ENCODE measurements at places on chromosomes 6 and 20.

- no peak for DNase-seq
These were observed 9.3 kb downstream of the DLL1 start for GRCh38 chr6:170281331-170282292.

DNA sequence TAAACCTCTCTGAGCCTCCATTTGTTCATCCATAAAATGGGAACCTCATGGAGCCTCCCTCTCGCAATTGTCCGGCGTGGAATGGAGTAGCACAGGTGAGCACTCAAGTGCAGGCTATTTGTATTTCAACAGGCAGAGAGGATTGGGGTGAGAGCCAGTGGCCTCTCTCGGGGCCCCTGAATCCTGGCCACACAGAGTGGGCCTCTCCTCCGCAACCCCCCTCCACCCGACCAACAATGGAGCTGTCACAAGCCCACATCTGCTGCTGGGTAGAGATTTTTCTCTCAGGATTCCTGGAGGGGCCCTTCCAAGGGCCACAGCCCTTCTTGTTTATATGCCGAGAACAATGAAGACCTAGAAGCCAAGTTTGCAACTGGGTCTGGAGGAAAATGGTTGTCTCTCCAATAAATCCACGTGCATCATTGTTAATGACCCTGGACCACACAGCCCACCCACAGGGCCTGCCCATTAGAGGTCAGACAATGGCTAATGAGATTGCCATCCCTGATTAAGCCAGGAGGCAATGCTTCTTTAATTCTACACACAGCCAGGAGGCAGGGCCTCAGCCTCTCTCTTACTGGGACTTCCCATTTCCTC is 233.0 kb downstream of the ANKRD60 start:
- no peak for DNase-seq

DNA sequence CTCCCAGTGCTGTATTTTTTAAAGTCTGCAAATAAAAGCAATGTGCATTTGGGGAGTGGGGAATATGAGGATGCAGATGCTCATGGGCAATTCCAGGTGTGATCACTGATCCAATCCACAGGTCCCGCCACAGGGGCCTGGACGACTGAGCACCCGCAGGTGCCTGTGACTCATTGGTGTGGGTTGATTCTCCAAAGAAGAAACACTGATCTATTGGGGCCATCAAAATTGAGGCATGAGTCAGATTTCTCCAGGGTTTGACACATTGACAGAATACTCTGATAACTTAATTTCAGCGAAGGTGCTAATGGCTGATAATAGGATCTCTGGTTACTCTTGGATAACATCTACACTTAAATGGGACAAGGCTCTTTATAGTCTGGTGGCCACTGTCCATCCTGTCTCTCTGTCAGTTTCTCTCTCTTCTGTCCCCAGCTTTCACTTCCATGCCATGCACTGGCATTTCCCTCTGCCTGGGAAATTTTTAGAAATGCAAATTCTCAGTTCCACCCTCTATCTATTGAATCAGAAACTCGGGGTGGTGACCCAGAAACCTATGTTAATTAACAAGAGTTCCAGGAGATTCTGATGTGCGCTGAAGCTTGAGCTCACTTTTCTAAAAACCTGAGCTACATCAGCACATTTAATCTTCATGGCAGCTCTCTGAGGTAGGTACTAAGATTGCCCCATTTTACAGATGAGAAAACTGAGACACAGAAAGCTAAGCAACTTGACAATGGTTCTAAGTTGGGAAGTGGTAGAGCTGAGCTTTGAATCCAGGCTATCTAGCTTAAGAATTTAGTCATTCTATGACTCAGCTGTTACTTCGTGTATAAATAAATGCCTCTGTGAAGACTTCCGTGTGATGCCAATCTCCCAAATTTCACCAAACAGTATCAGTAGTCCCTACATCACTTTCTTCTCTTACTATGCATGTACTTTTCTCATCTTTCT is 10.2 kb upstream of the RCAN2 start:
- no peak for DNase-seq

DNA sequence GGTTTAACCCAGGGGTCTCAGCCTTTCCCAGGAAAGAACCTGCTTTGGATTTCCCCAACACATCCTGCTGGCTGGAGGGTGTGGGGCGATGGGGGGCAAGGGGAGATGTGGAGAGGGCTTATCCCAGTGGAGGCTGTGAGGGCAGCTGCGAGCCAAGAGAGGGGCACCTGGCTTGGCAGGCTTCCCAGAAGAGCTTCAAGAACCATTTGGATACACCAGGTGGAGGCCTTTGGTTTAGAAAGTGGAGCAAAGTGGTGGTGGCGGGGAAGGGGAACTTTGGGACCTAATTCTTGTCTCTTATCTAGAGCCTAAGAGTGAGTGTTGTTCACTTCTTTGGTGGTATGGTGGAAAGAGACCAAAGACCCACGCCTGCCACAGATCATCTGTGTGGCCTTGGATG is 12.4 kb downstream of the CD40 start:
- DNase-seq: no peak

DNA sequence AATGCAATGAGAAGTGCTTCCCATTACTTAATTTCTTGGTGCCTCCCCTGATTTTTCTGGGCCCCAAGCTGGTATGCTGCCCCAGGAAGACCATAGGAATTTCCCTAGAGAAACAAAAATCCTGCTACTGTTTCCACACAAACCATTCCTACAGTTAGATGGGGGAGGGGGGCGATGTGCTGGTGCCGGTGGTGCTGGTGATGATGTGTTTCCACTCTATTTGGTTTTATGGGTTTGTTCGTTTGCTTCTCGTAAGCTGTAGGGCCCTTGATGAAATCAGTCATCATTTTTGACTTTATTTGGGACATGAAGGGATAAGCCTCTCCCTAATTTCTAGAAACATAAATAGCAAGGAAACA is 105.1 kb downstream of the MKKS start:
- no peak for DNase-seq

DNA sequence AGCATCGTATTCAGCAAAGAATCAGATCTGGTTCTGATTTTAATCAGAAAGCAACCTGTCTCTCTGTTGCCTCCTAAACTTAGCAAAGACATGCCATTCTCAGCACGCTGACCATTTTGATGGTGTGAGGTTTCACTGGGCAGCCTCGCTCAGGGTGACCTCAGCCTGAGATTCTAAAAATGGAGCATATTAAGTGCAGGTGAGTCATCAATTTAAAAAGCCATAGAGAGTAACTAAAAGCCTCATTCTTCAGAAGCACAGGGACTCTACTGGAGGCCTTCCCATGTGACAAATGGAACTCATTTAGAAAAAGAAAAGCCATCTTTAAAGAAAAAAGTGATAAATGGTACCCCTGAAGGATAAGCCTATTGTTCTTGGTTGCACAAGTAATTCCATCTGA is 91.3 kb downstream of the FILIP1 start:
- DNase-seq: no peak

- no peak for DNase-seq
These were observed 238.6 kb downstream of the BTBD3 start for GRCh38 chr20:12156252-12156651.

DNA sequence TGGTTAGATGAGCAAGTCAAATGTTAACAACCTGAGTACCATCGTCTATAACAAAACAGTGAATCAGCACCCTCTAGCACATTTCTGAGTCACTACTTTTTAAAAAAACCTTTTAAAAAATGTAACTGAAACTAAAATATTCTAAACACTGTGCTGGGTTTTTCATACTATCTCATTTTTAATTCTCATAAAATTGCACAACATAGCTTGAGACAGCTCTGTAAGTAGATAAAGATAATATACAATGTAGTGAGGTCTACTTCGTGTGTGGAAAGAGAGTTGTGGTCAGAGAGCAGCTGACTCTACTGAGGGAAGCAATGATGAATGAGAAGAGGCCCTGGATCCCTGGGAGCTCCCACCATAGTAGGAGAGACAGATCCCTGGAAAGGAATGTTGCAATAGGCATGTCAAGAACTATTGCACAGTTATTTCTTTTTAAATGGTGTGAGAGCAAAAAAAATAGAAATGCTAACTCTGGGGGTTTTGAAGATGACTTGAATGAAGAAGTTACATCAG is 13.6 kb upstream of the CALHM6 start:
- no peak for DNase-seq
